ENCODE measurements at places on chromosomes 12 and 14.

DNA sequence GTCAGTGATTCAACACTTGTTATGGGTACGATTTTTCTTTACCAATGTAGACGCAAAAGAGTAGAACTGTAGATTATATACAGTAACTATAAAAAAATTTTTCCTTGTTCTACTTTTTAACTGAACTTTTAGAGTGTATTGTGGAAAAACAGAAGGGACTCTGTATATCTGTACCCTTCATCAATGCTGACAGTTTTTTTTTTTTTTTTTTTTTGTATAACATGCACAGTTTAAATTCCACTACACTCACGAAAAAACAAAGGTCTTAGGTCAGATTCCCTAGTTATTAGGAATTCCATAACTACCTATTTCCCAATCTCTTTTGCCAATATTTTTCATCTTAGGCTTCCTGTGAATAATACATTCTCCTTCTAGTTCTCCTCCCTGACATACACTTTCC lies 6.4 kb downstream of the DDHD1 start:
- H3K4me3 ChIP-seq, result no peak overlapping the region
- H3K36me3 ChIP-seq, result peaks cover 78% of the 10 kb centered on the region
- no peak for DNase-seq

DNA sequence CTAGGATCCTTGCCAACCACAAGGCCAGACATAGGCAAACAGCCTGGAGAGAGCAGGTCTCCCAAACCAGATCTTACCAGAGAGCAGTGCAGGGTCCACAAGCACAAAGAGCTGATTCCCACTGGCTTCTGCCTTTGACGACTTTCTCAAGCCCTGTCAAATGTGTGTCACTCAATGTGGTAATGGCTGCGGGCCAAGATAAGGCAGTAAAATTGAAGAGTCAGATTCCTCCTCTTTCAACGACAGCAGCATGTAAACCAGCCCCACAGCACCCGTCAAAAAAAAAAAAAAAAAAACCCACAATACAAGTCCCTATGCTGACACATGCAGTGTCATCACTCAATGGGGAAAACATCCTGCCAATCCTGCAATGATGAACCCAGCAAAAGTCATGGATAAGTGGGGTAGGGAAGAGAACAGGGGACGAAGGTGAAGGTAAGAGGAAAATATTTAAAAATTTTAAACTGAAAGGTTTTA lies at the start of gene STON2:
Gene STON2, minus strand, starts transcription at position 123 of the 477 bp plus-strand sequence. CDS start 1,942 bp downstream, outside the sequence.
- H3K4me1 ChIP-seq, result no peaks in the 10 kb centered on the region
- no peak for DNase-seq
- no peak within 1 kb of the TSS for H3K4me3 ChIP-seq

GRCh38 chr14:56562883-56563282 lies 16.7 kb upstream of the TMEM260 start:
- H3K36me3 ChIP-seq, result no peaks in the 10 kb centered on the region
- H3K27ac ChIP-seq, result no peak overlapping the region
- H3K27me3 ChIP-seq, result no peaks in the 10 kb centered on the region
- H3K4me1 ChIP-seq, result no peaks in the 10 kb centered on the region
- DNase-seq, result no peak

DNA sequence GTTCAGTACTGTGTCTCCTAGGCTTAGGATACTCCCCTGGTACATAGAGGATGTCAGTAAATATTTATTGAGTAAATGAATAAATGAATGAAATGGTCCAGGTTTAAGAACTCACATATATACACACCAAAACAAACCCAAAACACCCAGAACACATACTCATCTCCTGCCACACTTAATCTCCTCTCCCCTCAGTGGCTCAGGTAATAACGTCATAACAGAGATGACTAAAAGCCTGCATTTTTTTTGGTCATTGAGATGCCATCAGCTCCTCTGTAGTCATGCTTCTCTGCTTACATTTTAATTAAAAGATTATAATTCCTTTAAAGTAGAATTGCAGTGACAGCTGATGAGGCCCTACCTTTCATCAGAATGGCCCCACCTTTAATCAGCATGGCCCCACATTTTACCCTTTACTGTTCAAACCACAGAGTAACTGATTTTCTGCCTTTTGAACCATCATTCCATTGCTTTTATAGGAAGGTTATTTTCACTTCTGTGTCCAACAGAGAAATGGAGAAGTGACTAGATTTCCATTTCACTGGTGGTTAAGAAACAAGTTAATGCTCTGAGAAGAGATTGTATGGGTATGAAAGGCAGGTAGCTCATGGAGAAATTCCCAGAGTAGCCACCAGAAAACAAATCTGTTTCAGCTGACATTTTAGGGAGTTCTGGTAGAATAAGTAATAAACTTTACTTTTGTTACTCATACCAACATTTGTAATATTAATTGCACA lies 193.4 kb upstream of the ATP2B1 start:
- no peaks in the 10 kb centered on the region for H3K27me3 ChIP-seq
- no peak overlapping the region for H3K27ac ChIP-seq
- no peak for DNase-seq
- H3K4me1 ChIP-seq, result no peaks in the 10 kb centered on the region

- H3K4me1 ChIP-seq, result no peaks in the 10 kb centered on the region
- no peak within 1 kb of the TSS for H3K4me3 ChIP-seq
- no peak within 1 kb of the TSS for H3K27ac ChIP-seq
- no peak for DNase-seq
These were observed at the start of gene SYT10 for GRCh38 chr12:33439587-33440011. Gene SYT10 (minus strand): TSS chr12:33439819. CDS start chr12:33439522, 297 bp downstream.
